Right ventricle myocardium inferior (tissue), 1 donor: ENCODE measurements at places on chromosomes 4 and X.
A peak's percentile ranks its signal among the peaks of the same experiment; 100 is the strongest.

DNA sequence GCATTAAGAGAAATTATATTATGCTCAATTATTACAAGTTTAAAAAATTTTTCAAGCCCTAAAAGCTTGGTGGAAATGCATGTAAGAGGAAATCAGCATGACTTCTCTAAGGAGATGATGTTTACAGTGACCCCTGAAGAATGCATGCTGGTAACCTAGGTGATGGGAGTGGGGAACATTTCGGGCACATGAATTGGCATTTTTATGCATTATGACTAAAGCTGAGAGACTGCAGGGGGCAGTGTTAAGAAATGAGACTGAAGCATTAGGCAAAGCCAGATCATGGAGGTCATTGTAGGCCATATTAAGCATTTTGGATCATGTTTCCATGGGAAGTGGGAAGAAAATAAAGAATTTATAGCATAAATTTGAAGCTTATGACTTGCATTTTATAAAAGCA, 421.3 kb downstream of the FAT4 start:
- DNase-seq = no peak

DNA sequence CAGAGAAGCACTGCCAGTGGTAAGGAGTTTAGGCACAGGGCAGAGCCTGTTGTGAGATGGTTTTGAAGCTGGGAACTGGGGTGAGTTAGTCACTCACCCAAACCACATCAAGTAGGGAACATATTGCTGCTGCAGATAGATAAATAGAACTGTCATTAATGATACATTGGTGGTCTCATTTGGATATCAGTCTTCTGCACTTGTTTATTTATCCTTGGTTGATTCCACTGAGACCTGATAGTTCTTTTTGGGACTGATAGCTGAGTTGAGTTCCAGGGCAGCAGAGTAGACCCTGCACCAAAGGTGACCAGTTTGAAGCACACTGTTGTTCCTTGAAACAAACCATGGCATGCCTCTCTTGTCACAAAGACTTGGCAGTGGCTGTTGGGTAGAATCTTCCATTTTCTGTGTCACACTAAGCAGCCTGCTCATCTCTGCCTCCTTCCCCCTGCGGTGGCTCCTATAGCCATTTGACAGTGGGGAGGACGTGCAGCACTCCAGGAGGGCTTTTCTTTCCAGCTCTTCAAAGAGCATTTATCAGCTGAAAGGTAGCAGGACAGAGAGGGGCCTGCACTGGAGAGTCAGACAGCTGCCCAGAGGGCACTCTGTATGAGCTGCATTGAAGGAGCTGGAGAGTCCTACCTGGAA, 59.7 kb upstream of the TMEM164 start:
- no peak for DNase-seq

DNA sequence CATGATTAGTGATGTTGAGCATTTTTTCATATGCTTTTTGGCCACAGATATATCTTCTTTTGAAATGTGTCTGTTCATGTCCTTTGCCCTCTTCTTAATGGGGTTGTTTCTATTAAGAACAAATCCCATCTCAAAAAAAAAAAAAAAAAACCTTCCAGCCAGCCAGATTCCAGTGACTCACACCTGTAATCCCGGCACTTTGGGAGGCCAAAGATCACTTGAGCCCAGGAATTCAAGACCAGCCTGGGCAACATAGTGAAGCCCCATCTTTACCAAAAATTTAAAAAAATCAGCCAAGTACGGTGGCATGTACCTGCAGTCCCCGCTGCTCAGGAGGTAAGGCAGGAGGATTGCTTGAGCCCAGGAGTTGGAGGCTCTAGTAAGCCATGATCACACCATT, 5.1 kb downstream of the RAB33B start:
- DNase-seq = no peak

- DNase-seq = peak; percentile 71
These were observed 3.5 kb upstream of the TMSB4X start for GRCh38 chrX:12971282-12972003.

DNA sequence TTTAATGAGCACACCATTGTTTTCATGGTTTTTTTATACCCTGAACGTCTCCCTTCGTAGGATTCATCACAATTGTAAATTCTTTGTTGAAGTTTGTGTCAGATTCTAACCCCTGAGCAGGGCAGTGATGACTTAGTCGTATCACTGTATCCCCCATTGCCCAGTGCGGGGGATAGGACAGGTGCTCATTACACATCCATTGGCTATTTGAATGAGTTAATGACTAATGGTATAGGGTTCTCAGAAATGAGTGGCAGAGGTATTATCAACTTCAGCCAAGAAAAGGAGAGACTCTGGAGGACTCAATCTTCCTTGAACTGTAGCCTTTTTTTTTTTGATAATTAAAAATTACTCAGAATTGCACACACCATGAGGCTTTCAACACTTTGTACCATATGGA, 64.6 kb downstream of the SYNPO2 start:
- no peak for DNase-seq

DNA sequence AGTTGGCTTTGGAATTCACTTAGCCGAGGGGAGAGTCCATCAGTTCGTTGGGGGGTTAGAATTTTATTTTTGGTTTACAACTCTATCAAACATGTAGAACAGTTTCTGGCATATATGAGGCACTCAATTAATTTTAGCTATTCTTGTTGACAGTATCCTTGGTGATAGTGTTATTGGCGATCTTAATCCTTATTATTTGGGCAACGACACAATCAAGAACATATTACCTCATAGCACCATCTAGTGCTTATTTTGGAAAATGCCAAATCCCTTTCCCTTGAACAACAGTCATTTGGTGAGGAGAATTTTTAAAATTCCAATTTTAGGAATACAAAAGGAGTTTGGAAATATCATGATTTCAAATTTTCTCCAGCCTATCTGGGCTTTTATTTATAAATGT, 17.9 kb upstream of the PGRMC1 start:
- no peak for DNase-seq

- peak; percentile 82 for DNase-seq
These were observed 36.3 kb downstream of the HTT-AS start for GRCh38 chr4:3037957-3038461.

GRCh38 chr4:139331185-139331584, 28.9 kb upstream of the NDUFC1 start:
- no peak for DNase-seq

GRCh38 chr4:176654565-176655216, 138.0 kb downstream of the VEGFC start:
- DNase-seq = no peak

DNA sequence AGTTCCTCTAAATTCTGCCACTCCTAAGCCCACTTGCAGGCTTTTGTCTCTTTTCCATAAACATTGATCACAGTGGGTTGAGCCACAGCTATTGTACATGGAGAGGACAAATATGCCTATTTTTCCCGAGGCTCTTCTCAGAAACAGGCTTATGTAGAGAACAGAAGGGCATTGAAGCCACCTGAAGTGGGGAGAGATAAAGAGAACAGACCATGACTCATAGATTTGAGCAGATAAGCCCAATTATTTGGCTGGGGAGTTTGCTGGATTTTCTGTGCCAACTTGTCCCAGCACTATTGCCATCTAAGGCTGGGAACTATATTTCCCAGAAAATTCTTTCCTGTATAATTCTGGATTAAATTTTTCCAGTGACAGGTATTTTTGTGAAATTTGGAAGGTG, 446.1 kb upstream of the RPS6KA3 start:
- no peak for DNase-seq

- DNase-seq = no peak
These were observed 325.0 kb downstream of the RAB28 start for GRCh38 chr4:13159041-13159620.

DNA sequence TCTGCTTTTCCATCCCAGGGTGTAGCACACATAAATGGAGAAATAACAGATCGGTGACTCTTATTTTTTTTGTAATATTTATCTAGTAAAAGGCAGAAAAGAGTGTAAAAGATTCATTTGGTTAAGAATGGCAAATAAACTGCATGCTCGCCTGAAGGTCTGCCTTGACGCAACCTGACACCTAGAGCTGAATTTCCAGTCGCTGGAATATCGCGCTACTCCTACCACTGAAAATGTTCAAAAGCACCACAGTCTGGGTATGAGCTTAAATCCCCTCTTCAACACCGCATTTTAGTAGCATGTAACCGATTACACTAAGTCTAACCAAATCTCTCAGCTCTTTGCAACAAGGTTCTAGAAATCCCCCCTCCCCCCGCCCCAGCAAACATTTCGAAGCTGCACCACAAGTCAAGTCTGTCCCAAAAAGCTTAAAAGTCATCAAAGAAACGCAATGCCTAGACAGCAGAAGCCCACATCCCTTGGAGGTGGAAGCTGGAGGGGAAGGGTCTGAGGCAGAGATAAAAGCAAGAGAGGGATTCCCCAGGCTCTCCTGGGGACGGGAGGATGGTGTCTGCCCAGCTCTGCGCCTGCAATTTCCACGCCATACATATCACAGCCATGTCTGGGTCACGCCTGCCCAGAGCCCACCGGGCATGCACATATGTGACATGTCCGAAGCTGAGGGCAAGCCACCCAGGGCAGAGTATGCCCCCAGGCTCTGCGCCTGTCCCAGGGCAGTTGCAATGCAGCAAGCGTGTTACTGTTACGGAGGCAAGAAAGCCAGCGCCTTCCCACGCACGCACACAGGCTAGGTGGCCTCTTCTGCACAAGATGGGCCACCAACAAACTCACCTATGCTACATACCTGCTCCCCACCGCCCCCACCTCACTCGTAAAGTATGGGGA, 1.4 kb downstream of the FGF13 start:
- no peak for DNase-seq

DNA sequence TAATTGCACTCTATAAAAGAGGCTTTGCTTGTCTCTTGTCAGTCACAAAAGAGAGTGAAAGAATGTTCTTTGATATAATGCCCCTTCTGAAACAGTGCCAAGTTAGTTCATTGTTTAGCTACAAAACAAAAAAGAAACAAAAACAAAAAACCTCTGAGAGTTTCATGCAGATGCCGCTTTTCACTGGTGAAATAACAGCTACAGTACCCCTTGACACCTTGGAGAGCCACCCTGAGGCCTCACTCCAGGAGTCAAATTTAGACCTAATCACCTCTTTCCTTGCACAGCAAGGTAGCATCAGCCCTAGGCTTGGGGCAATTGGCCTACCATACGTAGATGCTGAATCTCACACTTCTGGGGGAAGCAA, 185.2 kb downstream of the UNC5C start:
- no peak for DNase-seq

- no peak for DNase-seq
These were observed 59.8 kb upstream of the RPL34 start for GRCh38 chr4:108560616-108561015.

- DNase-seq = no peak
These were observed 55.6 kb downstream of the SNCA start for GRCh38 chr4:89781321-89781720.

DNA sequence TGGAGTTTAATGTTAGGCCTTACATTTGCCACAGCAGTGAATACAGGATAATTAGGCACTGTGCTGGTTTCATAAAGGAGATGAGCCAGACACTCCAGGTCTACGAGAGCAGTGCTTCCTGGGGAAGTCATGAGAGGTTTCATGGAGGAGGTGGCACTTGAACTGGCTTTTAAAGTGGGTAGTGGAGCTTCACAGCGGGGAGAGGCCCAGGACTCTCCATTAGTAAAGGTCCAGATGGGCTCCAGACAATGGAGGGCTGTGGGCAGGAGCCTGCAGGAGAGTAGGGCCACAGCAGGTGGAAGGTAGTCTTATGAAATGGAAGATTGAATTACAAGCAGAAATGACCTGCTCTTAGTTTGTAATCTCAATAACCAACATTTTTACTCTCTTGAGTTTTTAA, 29.0 kb downstream of the CLDN22 start:
- DNase-seq = no peak

DNA sequence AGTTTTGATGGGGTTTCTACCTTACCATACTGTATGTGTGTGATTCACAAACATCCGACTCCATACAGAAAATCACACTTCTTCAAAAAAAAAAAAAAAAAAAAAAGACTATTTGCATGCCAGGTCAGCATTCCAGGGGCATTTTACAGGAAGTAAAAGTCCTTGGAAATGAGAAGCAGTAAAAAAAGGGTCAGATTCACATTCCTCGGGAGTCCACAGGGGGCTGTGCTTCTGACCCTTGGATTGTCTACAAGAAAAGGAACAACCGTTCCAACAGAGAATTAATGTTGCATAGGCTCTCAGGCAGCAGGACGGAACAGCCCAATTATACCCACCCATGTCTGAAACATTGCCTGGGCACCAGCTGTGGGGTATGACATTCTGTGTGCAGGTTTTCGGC, 290.3 kb downstream of the LDB2 start:
- DNase-seq = no peak
